ENCODE measurements at places on chromosomes 1 and 21.

DNA sequence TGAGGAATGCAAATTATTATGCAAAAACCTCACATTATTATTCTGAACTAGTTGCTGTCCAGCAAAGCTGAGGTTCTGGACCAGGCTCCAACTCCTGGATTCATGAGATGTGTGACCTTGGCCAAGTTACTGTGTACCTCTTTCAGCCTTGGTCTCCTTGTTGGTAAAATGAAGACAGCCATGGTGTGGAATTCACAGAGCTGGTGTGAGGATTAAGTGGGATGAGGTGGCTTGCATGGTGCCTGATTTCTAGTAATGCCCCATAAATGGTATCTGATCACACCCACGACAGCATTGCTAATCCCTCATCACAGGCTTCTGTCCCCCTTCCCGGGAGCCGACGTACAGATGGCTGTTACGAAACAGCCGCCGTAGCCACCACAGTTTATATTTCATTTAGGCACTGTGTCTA is 59.6 kb downstream of the PGBD5 start:
- no peak for DNase-seq
- no peak overlapping the region for H3K27ac ChIP-seq
- no peaks in the 10 kb centered on the region for H3K4me1 ChIP-seq
- no peaks in the 10 kb centered on the region for H3K27me3 ChIP-seq
- H3K36me3 ChIP-seq = no peaks in the 10 kb centered on the region
- no peak overlapping the region for H3K4me3 ChIP-seq

GRCh38 chr1:153395776-153396175 is 4.9 kb upstream of the S100A8 start:
- H3K4me1 ChIP-seq = no peaks in the 10 kb centered on the region
- H3K36me3 ChIP-seq = no peaks in the 10 kb centered on the region
- no peak for DNase-seq
- H3K27me3 ChIP-seq = no peaks in the 10 kb centered on the region
- no peak overlapping the region for H3K4me3 ChIP-seq

DNA sequence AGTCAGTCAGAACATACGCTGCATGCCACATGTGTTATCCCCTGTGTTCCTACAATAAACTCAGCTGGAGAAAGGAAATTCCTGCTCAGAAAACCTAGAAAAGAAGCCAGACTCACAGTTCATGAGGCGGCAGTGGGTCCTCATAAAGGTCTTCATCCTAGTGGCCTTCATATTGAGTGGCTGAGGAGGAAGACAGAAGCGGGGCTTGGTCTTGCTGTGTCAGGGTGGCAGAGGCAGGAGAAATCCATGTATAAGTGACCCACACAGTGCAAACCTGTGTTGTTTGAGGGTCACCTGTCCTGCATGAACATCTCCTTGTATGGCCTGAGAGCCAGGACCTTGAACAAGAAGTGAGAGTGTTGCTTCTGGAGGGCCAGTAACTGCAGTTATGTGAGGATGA is 4.0 kb upstream of the WNT3A start:
- H3K27ac ChIP-seq = no peak overlapping the region
- peaks cover 17% of the 10 kb centered on the region for H3K4me1 ChIP-seq
- no peaks in the 10 kb centered on the region for H3K36me3 ChIP-seq

DNA sequence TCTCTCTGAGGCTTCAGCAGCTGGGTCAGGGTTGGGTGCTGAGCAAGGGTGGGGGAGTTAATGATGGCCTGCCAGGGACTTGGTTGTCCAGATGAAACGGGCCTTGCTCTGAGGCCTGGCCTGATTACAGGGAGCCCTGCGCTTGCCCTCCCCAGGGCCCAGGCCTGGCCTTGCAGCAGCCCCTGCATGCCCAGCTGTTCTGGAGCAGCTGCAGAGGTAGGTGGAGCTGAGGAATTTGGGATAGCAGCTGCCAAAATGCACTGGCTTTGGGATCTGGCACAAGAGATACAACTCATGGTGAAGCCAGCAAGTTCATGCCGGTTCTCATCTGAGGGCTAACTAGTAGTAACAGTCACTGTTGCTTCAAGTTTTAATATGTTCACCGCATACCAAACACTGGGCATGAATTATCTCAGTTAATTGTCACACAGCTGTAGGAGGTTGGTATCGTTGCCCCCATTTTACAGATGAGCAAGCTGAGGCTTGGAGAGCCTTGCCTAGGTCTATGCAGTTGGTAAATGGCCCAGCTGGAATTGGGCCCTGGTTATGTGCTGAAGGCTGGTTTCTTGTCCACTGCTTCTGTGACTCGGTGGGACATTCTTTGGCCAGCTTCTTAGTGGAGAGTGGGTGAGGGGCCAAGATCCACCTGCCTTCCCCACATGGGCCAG is 7.3 kb upstream of the SERINC2 start:
- H3K4me3 ChIP-seq = no peak overlapping the region
- no peak overlapping the region for H3K27ac ChIP-seq
- no peak for DNase-seq

DNA sequence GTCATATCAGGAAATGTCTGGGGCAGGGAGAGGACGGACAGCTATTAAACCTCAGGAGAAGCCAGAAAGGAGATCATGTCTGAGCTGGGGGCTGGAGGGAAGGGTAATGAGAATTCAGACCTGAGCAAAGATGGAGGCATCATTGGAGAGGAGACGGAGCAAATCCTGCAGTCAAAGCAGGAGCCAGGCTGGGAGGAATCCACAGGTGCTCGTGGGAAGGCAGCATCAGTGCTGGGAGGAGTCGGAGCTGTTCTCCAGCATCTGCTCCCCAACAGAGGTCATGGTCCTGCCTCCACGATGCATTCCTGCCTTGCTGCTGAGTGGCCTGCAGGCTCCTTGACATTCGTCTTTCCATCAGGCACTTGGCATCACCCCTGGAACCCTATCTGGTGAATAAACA is 148.3 kb upstream of the RAB4A start:
- no peaks in the 10 kb centered on the region for H3K4me1 ChIP-seq
- H3K36me3 ChIP-seq = no peaks in the 10 kb centered on the region
- H3K27me3 ChIP-seq = no peaks in the 10 kb centered on the region
- H3K27ac ChIP-seq = no peak overlapping the region
- DNase-seq = no peak
- H3K4me3 ChIP-seq = no peak overlapping the region

- no peak overlapping the region for H3K4me3 ChIP-seq
- DNase-seq = peak; percentile 55
- H3K4me1 ChIP-seq = peaks cover 30% of the 10 kb centered on the region
- H3K36me3 ChIP-seq = no peaks in the 10 kb centered on the region
Measured at GRCh38 chr1:236206548-236206947, 64.2 kb downstream of the GPR137B start.

DNA sequence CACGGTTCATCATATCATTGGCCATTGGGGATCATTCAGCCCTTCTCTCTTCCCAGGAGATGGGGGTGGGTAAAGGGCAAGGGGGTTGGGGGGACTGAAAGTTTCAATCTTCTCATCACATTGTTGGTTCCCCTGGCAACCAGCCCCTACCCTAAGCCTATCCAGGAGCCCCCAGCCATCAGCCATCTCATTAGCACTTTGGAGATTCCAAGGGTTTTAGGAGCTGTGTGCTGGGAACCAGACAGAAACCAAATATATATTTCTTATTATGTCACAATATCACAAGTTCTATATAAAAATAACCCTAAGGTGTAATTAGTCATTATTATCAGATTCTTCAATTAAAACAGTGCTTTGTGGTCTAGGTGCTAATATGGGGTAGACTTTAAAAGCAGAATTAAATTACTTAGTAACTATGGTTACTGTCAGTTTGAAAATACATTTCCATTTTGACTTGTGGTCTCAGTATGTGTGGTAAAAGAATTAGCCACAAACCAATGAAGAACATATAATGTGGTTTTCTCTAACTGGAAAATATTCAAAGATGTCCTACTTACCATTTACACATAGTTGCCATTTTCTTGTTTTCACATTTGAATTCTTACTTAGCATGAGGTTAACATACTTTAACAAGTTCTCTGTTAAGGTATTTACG is 28.1 kb downstream of the IL23R start:
- H3K4me1 ChIP-seq = peaks cover 9% of the 10 kb centered on the region
- DNase-seq = no peak
- H3K27ac ChIP-seq = no peak overlapping the region
- no peaks in the 10 kb centered on the region for H3K36me3 ChIP-seq

DNA sequence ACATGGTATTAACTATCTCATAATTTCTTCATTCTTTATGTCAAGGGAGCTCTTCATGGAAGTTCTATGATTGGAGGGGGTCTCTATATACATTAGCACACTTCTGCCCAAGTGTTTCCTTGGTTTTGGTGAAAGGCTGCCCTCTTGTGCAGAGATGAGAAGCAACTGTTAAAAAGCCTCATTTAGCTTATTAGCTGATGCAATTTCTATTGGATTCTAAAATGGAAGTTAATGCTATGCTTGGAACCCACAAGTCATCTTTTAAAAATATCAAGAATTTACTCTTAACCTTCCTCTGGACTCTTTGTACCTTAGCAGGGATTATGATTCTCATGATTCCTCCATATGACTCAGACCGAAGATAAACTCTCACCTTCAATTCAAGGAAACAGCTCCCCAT is 328.9 kb downstream of the PTBP2 start:
- no peaks in the 10 kb centered on the region for H3K36me3 ChIP-seq
- no peak overlapping the region for H3K27ac ChIP-seq
- H3K4me1 ChIP-seq = peaks cover 25% of the 10 kb centered on the region
- no peak overlapping the region for H3K4me3 ChIP-seq
- peak; percentile 33 for DNase-seq
- H3K27me3 ChIP-seq = no peaks in the 10 kb centered on the region

GRCh38 chr21:39208624-39209333 is 25.5 kb upstream of the PSMG1 start:
- H3K27me3 ChIP-seq = no peaks in the 10 kb centered on the region
- peaks cover 30% of the 10 kb centered on the region for H3K36me3 ChIP-seq
- peak overlapping the region; percentile 21 for H3K27ac ChIP-seq

DNA sequence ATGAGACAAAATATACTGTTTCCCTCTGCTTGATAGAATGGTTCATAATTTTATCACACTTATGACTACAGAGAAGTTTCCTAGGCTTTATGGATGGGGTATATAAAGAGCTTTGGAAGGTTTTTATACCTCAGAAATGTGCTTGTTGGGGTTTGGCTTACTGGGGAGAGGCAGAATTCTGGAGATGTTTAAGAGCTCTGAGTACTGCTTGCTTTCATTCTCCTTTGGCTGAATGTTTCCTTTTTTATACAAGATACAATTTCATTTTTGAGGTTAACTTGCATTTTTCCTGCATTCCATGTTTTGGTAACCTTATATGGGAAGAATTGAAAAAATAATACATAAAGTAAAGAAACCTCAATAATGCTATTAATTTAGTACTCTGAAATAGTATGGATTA is 157.7 kb upstream of the COL11A1 start:
- peaks cover 8% of the 10 kb centered on the region for H3K4me1 ChIP-seq
- no peak overlapping the region for H3K27ac ChIP-seq
- no peak for DNase-seq
- H3K4me3 ChIP-seq = no peak overlapping the region

GRCh38 chr21:31382060-31382459 is 38.0 kb upstream of the TIAM1 start:
- no peak overlapping the region for H3K27ac ChIP-seq
- H3K4me1 ChIP-seq = no peaks in the 10 kb centered on the region
- H3K36me3 ChIP-seq = no peaks in the 10 kb centered on the region
- H3K4me3 ChIP-seq = no peak overlapping the region
- no peak for DNase-seq

DNA sequence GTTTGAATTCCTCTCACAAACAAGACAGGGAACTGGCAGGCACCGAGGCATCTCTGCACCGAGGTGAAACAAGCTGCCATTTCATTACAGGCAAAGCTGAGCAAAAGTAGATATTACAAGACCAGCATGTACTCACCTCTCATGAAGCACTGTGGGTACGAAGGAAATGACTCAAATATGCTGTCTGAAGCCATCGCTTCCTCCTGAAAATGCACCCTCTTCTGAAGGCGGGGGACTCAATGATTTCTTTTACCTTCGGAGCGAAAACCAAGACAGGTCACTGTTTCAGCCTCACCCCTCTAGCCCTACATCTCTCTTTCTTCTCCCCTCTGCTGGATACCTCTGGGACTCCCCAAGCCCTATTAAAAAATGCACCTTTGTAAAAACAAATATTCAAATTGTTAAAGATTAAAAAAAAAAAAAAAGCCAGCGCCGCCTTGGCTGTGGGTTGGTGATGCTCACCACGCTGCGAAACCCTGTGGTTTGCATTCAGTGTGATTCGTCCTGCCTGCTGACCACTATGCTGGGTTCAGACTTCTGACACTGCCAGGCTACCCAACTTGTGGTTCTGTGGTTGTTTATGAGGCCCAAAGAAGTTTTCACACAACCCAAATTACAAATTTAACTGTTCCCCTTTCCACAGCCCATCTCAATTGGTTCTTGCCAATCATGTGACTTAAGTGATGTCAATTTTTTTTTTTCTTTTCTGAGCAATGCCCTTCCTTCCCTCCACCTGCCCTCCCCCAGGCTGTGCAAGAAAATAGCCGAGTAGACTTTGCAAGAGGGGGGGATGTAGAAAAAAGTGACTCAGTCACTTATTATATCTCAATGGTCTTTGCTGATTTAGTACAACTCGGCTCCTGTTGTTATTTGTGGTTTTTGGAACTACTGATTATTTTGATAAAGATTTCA is at the start of gene RUNX1:
RUNX1 (minus strand) TSS at position 597 of the 912 bp plus-strand sequence.
- H3K27ac ChIP-seq = no peak within 1 kb of the TSS
- no peaks in the 10 kb centered on the region for H3K36me3 ChIP-seq
- H3K4me1 ChIP-seq = peaks cover 21% of the 10 kb centered on the region
- DNase-seq = no peak
- H3K4me3 ChIP-seq = no peak within 1 kb of the TSS
- no peaks in the 10 kb centered on the region for H3K27me3 ChIP-seq

DNA sequence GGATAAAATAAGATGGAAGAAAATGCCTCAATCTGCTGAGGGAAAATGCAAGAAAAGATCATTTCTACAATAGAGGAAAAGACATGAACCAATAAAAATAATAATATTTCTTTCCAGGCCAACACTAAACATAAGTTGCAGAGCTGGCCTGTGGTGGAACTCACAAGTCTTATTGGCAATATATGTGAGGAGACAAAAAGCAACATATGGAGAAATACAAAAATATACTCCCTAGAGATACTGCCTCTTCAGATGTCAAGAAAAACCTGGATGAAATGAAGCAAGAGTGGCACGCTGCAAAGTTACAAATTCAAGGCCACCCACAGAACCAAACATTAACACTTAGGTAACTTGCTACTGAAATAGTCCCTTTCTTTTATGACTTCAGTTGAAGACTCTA is 264.9 kb upstream of the FMN2 start:
- no peak overlapping the region for H3K27ac ChIP-seq
- no peaks in the 10 kb centered on the region for H3K27me3 ChIP-seq
- no peaks in the 10 kb centered on the region for H3K36me3 ChIP-seq
- no peaks in the 10 kb centered on the region for H3K4me1 ChIP-seq

DNA sequence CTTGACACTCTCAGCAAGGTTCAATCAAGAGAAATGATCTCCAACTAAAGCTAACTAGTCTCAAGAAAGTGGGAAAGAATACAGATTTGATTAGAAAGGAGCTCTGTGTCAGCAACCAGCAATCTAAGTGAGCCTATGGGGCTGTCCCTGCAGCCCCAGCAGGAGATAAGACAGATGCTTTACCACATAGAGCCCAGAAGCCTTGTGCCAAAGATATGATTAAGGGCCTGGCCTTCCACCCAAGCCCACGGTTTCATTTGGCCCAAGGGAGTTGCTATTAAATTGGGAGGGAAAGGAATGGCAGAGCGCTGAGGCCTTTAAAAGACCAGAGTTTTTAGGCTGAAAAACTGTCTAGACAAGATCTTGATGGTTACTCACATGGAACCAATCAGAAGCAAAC is 74.8 kb downstream of the HLCS start:
- no peak overlapping the region for H3K27ac ChIP-seq
- no peak for DNase-seq
- H3K36me3 ChIP-seq = no peaks in the 10 kb centered on the region
- no peak overlapping the region for H3K4me3 ChIP-seq

Data from neural progenitor cell (in vitro differentiated cells).